ENCODE measurements at places on chromosomes 5 and 9.
A peak's percentile ranks its signal among the peaks of the same experiment; 100 is the strongest.

- no peak for DNase-seq
These were observed 150.4 kb downstream of the ARHGEF28 start for GRCh38 chr5:73776405-73776804.

DNA sequence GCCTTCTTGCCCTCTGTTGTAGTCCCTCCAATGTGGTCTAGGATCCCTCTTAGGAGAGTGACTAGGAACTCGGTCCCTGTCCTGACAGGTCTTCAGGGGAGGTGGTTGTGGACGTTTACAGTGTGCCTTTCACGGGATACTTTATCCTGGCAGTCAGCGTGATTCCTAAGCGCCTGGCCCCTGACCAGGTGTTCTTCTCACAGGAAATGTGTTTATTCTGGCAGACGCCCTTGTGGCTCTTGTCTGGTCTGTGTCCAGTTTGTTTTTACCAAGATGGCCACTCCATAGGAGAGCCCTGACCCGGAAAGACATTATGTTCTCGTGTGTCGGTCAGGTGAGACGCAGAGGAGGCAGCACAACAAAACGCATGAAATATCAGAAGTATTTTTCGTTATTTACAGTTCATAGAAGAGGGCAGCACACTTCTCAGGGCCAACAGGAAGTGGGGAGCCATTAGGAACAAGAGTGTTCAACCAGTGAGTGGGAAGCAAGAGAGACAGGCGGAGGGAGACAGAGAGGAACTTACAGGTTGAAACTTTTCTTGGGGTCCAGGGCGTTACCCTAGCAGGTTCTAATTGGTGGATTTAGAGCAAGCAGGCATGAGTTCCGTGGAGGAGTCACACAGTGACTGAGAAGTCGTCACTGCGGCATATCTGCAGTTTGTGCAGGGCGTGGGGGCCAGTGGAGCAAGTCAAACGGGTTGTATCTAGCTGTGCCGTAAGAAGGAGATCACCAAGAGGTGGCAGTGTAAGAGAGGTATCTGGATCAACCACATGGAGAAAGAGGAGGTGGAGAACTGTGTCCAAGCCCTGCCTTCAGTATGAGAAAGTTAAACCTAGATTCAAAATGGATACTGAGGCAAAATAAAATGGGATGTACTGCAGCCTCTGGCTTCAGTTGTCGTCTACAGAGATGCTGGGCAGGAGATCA, 412.9 kb downstream of the ZSWIM6 start:
- DNase-seq: no peak

GRCh38 chr5:179301796-179302195, 43.5 kb downstream of the ADAMTS2 start:
- no peak for DNase-seq

GRCh38 chr9:77847059-77847499, 184.5 kb downstream of the GNAQ start:
- DNase-seq: peak; percentile 81

GRCh38 chr5:149757956-149758355, 27.8 kb downstream of the PPARGC1B start:
- DNase-seq: no peak

DNA sequence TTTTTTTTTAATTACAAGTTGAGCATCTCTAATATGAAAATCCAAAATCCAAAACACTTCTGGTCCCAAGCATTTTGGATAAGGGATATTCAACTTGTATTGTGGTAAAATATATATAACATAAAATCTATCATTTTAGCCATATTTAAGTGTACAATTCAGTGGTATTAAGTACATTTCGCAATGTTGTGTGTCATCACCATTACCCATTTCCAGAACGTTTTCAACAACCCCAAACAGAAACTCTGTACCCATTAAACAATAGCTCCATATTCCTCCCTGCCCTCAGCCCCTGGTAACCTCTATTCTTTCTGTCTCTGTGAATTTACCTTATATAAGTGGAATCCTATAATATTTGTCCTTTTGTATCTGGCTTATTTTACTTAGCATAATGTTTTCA, 24.9 kb downstream of the TICAM2 start:
- no peak for DNase-seq

- DNase-seq: no peak
These were observed 7.2 kb downstream of the ERP44 start for GRCh38 chr9:100091650-100092049.

DNA sequence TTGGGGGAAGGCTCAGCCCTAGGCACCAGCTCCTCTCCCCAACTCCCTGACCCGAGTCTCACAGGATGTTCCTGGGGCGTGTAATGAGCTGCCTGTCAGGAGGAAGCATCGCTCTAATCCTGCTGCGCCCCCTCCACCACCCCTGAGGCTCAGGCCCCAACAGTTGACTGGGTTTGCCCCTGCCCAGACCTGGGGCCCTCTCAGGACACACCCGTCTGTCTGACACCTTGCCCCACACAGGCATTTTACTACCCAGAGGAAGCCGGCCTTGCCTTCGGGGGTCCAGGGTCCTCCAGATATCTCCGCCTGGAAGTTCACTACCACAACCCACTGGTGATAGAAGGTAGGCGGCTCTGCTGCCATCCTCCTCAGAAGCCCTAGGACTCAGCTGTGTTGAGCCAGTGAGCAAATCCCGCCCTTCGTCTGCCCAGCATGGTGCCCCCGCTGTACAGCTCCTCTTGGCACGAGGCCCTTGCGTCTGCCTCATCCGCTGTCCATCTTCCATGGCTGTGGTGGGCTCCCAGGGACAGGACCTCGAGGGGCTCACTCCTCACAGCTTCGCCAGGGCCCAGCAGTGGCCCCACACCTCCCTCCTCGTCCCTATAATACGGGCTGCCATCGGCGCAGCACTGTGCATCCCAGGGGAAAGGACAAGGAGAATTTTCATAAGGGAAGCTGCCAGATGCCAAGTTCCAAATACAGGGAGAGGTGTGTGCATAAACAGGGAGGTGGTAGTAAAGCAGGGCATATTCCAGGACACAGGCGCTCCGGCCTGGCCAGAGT, 8.0 kb downstream of the DBH start:
- no peak for DNase-seq

- DNase-seq: no peak
These were observed 91.6 kb downstream of the FBXW11 start for GRCh38 chr5:171914726-171915338.

DNA sequence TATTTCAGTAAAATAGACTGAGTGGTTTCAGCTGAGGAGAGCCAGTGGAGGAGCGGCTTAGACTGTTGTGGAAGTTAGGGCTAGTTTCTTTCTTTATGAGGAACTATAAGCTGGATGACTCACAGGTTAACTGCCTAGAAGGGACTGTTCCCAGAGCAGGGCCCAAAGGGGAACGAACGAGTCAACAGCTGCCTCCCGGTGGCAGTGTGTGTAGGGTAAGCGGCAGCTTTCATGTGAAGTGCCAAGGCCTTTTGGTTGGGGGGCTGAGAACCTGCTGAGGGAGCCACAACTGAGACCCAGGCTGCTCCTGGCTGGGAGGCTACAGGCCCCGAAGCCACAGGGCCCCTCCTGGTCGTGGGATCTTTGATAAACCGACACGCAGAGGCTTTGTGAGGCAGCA, 7.0 kb downstream of the SQSTM1 start:
- DNase-seq: peak; percentile 40

- DNase-seq: no peak
These were observed 698.6 kb downstream of the PTPRD start for GRCh38 chr9:9914174-9914573.

DNA sequence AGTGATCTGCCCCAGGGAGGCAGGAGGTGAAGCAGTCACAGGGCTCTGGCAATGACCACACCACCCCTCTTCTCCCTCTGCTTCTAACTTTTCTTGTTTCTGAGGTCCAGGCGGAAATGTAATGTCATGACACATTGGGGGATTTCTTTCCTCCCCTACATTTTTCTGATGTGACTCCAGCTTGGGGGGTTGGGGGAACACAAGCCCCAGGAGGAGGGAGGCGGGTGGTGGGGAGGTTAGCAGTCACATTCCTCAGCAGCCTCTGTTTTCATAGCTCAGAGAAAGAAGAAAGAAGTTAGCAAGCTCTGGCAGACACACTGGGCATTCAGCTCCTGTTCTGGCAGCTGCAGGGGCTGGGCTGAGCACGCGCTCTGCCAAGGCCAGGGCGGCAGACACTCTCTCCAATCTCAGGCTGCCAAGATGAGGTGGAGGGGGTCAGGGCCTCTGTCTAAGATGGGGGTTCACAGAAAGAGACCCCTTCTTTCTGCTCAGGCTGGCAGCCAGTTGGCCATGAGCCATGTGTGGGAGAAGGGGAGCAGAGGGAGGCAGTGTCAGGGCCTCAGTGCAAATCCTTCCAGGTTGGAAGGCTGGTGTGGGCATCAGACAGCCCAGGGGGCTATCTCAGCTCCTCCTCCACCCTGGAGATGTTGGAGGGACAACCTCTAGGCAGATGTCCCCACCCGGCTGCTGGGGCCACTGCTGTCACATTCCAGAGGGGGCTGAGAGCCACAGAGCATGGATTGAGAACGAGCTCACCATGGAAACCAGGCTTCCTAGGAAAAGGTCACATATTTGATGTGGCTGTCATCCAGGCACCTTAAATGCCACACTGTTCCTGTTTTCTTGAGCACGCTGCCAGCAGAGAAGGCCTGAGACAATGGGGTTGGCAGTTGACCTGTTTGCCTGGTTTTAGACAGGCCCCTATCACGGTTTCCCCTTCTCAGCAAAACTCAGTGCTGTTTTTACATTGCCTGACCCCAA, 20.1 kb upstream of the PFDN1 start:
- DNase-seq: peak; percentile 95

DNA sequence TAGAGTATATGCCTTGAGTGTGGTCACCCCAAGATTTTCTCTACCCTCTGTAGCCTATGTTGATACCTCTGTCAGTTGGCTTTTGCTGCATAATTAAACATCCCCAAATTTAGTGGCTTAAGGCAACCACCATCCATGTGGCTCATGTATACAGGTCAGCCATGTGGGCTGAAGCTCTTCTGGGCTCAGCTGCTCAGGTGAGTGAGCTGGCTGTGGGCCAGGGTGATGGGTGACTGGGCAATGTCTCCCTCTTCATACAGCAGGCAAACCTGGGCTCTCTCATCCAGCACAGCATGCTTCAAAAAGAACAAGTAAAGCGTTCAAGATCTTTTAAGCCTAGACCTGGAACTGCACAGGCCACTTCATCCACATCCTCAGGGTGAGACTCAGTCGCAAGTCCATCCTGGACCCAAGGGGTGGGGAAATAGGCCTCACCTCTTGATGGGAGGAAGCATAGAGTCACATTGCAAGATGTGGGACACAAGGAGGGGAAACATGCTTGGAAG, 188.2 kb upstream of the TAS2R1 start:
- no peak for DNase-seq

DNA sequence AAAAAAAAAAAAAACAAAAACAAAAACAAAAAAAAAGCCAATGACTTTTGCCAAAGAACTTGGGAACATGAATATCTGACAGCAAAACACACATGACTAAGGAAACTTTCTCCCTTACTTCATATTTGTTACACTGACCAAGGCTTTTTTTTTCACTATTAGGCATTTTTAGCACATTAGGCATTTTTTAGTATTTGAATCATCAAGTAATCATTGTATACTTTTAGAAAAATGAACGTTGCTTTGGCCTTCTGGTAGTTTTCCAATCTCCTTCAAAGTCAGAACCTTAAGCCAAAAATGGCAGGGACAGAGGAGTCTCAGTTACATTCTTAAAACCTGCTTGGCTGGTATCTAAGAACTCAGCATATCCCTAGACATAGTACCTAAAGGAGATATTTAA, 19.3 kb downstream of the NREP start:
- DNase-seq: peak; percentile 8

DNA sequence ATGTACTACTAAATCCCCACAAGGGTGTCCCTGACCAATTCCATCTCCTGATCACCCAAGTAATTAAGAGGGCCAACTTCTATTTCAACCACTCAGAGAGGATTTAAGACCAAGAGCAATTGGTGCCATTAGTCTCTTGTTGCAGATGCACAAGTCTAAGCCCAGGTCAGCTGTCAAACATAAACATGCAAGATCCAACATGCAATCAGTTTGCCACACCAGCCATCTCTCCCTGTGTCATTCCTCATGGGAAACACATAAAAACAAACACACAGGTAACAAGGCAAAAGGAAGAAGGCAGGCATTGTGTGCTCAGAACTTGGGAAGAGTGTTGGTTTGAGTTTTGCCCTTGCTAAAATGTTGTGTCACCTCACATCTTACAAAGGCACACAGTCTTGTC, 139.2 kb downstream of the SPOCK1 start:
- DNase-seq: no peak
